ENCODE measurements at places on chromosomes 12 and 14.

DNA sequence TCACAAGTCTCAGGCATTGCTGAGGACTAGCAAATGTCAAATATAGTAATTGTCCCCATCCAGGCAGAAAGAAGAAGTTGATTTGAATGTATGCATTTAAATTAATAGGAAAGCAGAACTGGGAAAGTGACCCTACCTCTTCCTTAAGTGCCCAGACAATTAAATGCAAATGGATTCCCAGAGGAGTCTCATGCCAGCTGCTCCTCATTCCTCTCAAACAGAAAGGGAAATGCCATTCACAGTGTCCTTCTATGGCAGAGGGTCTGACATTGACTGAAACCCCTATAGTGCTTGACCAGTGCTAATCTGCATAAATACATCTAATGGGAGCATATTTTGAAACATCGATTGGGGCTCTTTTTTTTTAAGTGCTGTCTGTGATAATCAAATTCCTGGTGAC is 292.4 kb upstream of the SEL1L start:
- DNase-seq, result no peak

GRCh38 chr14:21917699-21918436 is 244.2 kb upstream of the OR4E1 start:
- DNase-seq, result peak; percentile 45

GRCh38 chr14:38257507-38257906 is 1.6 kb upstream of the CLEC14A start:
- no peak for DNase-seq

DNA sequence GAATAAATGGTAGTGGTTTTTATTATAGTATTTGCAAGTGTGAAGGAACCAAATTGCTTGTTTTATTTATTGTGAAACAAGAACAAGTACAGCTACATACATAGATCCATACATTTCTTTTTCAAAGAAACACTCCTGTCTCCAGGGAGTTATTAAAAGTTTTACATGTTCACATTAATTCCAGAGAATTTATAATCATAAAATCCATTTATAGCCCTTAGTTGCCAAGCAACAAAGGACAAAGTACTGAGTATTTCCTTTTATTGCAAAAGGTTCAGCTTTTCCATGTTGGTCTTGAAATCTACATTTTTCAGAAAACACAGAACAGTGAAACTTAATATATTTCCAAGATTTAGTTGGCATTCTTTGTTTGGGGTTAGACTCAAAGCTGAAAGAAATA is 9.5 kb downstream of the MYRFL start:
- no peak for DNase-seq

DNA sequence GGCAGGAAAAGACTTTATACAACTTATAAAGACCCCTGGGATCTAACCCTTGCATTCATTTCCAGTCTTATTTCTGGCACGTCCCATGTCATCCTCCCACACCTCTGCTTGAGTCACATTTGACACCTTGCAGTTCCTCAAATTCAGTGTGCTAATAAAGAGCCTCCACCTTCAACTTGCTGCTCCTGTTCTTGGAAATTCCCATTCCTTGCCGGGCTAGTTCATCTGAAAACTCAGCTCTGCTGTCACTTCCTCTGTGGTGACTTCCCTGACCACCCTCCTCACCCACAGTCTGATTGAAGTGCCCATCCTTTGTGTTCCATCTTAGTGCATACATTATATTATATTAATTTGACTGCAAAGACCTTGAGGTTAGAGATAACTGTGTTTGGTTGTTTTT is 37.4 kb upstream of the PSMA6 start:
- DNase-seq, result peak; percentile 21

Measured in CD4-positive, alpha-beta T cell treated with Interleukin-15 for 1 hour (primary cell).